Stimulated activated CD4-positive, alpha-beta T cell treated with anti-CD3 and anti-CD28 coated beads, Interleukin-4, amount 100 ng/mL, for 4 hours (primary cell): ENCODE measurements at places on chromosomes 6 and 20.

DNA sequence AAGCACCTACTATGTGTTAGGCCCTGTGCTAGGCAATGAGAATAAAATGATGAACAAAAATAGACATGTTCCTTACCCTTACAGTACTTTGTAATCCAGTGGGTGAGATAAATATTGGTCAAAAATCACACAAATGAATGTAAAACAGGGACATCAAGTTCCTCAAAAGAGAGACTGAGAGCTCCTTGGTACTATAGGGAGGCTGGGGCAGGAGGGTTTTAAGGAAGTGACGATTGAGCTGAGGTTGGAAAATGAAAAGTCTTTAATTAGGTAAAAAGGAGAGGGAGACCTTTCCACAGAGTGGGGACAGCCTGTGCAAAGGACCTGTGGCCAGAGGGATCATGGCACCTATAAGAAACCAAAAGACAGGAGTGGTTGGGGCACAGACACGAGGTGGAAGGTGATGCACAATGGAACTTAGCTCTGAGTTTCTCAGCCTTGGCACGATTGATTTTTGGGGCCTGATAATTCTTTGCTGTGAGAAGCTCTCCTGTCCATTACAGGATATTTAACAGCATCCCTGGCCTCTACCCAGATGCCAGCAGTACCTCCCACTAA, 140.3 kb downstream of the CEP57L1 start:
- DNase-seq, result no peak

DNA sequence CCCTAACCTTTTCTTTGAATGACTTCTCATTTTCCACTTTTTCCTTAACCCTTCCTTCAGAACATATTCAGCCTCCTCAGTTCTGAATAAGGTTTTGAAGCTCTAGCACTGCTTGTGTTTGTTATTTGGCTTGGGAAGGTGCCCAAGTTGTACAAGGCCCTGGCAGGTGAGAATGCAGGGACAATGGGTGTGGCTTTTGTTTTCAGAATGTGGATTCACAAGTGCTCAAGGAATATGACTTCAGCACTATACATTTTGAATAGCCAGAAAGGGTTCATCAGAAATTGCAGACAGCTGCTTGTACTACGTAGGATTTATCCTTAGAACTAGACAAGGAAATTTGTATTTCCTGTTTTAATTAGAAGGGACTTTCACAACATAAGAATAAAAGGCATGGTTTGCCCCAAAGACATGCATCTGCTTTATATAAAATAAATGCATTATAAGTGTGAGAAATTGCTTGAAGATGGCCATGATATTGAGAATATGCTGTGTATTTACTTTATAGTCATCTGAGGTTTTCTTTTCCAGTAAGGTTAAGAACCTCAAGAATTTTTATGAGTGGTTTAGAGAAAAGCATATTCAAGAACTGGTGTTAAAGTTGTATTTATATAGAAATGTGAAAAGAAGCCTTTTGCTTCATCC, 29.3 kb upstream of the PRDM1 start:
- no peak for DNase-seq

GRCh38 chr6:131143319-131143718, 8.1 kb downstream of the AKAP7 start:
- DNase-seq, result no peak

DNA sequence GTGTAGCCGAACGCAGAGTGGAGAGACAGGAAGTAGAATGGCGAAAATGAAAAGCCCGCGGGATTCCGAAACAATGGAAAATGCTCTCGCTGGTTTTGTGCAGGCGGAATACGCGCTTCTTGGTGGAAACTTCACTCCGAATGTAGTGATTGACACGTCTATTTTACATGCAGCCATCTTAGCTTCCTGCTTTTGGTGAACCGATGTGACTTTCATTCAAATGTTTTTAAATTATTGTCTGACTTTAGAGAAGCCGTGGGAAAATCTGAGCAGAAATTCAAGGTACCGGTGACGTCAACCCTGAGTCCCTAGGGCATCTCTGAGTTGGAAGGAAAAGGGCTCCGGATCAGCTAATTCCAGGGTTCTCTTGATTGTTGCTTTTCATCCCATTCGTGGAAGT, 11.4 kb downstream of the GPX5 start:
- DNase-seq, result no peak

DNA sequence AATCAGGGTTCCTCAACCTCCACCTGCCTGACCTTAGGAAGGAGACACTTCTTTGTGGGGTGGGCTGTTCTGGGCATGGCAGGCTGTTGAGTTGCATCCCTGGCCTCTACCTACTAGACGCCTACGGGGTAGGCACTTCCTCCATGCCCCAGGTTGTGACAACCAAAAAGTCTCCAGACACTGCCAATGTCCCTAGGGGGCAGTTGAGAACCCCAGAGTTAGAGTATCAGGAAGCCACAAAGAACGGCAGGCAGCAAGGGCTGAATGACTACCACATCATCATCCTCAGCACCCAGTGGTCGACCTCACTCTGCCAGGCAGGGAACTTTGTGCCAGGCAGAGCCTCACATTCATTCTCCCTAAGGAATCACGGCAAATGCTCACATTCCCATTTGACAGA, 21.5 kb downstream of the PMEPA1 start:
- DNase-seq, result no peak

DNA sequence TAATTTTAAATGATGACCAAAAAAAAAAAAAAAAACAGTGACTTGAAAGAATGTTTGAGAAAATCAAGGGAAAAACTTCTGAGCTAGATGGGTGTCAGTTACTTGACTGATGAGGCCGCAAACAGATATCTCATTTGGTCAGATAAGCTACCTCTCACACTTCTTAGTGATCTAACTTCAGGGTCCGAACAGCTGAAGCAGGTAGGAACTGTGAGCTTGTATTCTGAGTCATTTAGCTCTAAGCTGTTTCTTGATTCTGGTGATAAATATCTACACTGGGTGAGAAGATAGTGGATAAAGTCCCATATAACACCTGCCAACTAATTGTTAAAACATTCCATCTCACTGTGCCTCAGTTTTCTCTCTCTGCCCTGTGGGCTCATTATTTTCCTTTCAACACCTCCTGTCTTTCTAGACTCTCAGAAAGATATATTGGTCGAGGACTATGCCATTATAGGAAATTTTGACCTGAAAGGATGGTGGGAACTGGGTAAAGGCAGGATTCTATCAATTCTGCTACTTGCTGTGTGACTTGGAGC, 7.7 kb downstream of the KIF3B start:
- no peak for DNase-seq

- DNase-seq, result no peak
Measured at GRCh38 chr6:95917034-95917433, 98.7 kb upstream of the FUT9 start.

DNA sequence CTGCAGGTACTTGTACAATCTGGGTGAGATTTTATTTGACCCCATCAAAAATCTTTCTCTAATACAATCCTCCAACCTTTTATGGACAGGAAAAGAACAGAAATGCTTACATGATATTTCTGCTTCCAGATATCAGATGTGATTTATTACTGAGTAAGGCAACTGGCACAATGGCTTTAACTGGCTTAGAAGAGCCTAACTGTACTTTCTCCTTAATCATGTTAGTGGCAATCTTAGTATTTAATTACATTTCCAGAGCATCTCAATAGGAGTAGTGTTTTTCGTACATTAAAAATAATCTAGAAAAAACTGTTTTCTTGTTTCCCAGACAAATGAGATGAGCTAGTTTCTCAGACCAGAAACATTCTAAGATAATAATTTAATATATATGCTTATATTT, 251.6 kb downstream of the KCNQ5 start:
- DNase-seq, result no peak

- DNase-seq, result no peak
Measured at GRCh38 chr20:47127546-47127945, 229.0 kb downstream of the ZMYND8 start.

DNA sequence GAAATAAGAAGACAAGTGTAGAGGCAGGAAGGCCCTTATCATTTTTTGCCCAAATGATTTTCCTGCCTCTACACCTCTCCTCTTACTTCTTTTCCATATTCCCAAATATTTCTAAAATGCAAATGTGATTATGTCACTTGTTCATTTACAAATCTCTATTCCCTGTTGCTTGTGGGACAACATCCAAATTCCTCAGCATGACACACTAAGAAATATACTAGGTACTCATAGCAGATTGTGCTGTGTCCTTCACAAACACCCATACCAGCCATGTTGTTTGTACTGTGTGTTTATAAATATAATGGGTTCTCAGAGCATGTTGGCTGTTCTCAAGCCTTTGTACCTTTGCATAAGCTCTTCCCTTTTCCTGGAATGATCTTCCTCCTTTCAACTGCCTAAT, 17.7 kb upstream of the FYN start:
- no peak for DNase-seq

- no peak for DNase-seq
Measured at GRCh38 chr20:13046409-13046808, 37.6 kb downstream of the SPTLC3 start.

DNA sequence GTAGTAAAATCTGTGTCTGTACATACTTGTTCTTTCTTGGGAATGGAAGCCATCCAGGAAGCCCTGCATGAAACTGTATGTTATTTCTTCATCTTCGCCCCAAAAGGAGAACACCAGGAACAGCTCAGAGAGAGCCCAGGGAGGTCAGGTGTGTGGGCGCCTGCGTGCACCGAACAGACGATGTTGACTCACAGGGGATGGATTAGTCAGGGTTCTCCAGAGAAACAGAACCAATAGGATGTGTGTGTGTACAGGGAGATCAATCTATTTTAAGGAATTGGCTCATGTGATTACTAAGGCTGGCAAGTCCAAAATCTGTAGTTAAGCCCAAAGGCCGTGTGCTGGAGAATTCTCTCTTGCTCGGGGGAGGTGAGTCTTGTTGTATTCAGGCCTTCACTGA, 45.7 kb downstream of the RNASET2 start:
- DNase-seq, result no peak

- no peak for DNase-seq
Measured at GRCh38 chr20:54064939-54065338, 5.5 kb downstream of the BCAS1 start.

- DNase-seq, result no peak
Measured at GRCh38 chr6:14742680-14743079, 503.2 kb upstream of the JARID2 start.

GRCh38 chr6:125231574-125232343, 70.0 kb downstream of the HDDC2 start:
- DNase-seq, result no peak

- DNase-seq, result no peak
Measured at GRCh38 chr6:12386816-12387215, 96.7 kb downstream of the EDN1 start.

DNA sequence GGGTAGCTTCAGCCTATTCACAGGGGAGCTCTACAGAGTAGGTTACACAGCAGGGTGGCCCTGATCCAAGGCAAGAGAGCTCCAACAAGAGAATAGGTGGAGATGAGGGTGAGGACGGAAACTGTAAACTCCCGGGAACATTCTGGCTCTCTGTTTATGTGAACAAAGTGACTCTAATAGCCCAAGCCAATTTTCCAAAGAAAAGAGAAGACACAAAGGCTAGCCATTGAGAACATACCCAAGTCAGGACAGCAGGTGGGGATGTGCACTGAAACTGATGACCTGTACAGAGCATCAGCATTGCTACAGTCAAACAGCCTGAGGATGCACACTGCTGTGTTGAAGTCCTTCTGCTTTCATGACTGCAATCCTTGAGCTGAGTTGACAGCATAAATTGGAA, 136.0 kb upstream of the TOP1 start:
- no peak for DNase-seq

DNA sequence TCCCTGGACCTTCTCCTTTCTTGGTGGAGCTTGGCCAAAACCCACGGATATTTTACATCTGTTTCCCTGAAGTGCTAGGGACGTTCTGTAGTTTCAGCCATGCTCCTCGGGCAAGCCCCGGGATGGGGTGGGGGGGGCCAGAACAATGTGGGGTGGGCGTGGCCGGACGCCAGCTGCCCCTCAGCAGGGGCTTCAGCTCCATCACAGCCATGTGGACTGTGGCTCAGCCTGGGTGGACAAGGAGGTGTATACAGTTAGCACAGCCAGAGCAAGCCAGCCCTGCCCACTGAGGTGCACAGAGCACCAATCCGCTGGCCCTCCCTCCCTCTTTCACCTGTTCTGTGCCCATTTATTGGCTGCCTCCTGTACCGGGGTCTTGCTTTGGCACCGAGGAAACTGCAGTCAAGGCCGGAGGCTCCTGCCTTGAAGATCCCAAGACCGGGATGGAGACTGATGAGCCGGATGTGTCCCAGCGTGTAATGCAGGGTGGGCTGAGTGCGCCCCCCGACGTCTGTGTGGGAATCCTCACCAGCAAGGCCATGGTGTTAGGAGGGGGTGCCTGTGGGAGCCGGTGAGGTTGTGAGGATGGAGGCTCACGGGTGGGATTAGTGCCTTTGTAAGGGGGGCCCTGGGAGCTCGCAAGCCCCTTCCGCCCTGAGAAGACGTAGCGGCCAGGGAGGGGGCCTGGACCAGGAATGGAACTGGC, 28.0 kb downstream of the FRMD1 start:
- DNase-seq, result no peak

GRCh38 chr20:17678295-17678694, 3.7 kb downstream of the RRBP1 start:
- no peak for DNase-seq

GRCh38 chr6:136148051-136148450, 102.1 kb downstream of the MTFR2 start:
- no peak for DNase-seq

DNA sequence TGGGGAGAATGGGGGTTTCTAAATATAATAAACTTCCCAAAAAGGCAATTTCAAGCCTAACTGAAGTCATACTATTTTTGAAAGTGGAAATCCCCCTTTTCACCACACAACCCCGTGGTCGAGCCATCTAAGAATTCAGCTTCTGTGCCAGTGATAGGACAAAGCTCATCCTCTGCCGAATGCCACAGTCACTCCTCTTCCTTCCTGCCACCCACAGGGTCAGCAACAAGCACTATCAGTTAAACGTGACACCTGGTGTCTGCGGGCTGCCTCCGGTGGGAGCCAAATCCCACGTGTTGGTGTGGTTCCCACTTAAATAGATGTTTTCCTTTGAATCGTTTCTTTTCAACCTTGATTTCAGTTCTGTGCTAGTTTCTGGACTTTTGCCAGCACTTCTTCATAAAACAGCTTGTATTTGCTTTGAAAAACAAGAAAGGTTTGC, 60.7 kb downstream of the TNFAIP3 start:
- peak; percentile 64 for DNase-seq

DNA sequence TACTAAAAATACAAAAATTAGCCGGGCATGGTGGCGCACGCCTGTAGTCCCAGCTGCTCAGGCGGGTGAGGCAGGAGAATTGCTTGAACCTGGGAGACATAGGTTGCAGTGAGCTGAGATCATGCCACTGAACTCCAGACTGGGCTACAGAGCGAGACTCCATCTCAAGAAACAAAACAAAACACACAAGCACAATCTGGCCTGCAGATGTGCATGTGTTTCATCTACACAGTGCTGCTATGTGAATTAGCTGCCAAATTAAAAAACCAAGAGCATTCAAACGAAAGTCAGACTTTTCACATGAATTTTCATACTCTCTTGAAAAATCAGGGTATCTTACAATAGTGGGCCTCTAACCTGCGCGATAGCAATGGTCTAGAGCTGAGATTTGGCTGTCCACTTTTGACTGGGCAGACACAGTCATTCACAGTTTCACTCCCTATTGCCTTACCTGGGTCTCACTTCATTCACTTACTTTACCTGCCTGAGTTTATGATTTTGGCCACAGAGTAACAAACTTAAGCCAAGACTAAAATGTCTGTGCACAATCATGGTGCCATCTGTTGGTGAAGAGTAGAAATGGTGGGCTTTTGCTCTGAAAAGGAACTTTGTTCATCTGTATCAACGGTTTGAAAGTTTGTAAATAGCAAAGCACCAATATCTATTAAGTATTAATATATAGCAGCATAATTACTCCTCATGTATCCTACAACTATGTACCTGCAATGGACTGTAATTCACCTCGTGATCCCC, 138.5 kb upstream of the UST start:
- DNase-seq, result no peak

- DNase-seq, result no peak
Measured at GRCh38 chr20:9409981-9410380, 104.4 kb upstream of the LAMP5 start.
